LoVo (cell line): ENCODE measurements at places on chromosomes 16 and 17.

DNA sequence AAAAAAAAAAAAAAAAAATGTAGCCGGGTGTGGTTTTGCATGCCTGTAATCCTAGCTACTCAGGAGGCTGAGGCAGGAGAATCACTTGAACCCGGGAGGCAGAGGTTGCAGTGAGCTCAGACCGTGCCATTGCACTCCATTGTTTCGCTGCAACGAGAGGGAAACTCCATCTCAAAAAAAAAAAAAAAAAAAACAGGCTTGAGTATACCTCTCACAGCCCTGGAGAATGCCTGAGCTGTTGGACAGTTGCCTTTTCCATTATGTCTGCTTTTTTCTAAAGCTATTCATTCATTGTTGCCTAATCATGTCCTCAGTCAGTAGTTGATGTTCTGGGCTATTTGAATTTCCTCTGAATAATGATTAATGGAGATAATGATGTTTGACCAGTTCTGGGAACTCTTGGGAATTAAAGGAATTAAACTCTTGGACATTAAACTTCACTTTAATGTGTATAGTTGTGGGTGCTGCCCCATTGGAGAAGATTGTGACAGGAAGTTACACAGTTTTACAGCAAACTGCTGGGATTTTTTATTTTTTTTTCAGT is 11.8 kb downstream of the HMOX2 start:
- DNase-seq, result no peak

- no peak for DNase-seq
These were observed 2.4 kb downstream of the GOSR2 start for GRCh38 chr17:46925185-46925868.

DNA sequence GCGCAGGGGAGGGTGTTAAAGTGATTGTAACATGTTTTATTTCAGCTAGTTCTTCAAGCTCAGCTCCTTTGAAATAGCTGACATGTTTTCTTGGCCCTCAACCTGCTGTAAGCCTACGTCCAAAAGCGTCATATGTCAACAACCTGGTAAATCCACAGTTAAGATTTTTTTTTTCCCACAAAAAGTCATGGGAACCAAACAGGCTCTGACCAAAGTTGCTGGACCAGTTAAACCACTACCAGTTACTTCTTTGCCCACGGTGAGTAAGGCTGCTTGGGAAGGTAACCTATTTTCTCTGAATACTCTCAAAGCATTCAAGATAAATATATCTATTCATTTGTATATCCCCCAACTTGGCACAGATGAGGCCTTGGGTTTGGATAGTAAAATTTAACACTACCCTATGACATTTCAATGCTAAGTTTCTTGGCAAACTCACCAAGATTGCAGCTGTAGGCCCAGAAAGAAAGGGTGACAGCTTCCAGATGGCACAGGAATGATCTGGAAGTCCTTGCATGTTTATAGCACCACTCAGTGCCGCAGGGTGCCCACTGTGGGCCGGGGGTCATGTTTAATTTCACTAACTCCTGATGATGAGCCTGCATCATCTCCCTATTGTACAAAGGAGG is 166.2 kb downstream of the XYLT1 start:
- peak; percentile 81 for DNase-seq

DNA sequence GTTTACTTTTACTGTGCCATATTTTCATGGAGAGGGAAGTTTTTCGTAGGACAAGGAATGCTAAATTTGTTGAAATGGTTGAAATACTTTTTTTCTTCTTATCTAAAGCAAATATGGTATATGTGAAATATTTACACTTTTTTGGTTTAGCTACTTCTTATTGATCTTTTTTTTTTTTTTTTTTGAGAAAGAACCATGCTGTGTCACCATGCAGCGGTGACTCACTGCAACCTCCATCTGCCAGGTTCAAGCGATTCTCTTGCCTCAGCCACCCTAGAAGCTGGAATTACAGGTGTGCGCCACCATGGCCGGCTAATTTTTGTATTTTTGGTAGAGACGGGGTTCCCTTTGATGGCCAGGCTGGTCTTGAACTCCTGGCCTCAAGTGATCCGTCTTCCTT is 100.5 kb downstream of the FTO start:
- no peak for DNase-seq

DNA sequence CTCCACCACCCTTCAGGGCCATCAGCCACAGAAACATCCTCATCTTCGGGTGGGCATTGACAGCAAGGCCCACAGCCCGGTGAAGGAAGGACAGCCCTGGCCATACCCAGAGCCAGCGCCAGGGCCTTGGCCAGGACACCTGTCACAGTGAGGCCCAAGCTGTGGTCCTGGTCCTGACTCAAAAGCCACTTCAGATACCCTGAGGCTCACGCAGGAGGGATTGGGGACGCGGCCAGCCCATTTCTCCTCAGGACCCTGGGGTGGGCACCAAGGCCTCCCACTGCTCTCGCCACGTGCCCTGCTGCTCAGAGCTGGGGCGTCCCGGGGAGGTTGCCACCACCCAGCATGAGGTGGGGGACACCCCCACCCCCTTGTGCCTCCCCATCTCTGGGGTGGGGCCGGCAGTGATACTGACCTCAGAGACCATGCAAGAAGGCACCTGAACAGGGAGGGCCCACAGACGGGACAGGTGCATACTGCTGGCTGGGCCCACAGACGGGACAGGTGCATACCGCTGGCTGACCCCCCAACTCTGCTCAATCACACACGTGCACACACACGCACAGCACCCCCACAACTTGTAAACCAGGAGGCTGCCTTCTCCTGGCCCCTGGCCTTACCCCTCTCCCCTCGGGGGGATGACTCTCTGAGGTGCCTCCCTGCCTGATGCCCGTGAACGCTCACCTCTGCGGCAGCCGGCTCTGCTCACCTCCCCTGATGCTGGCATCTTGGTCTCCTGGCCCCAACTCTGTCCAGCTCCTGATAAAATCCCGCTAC is 14.2 kb downstream of the SLC7A5 start:
- no peak for DNase-seq

GRCh38 chr16:2043667-2044451 is 3.8 kb downstream of the NTHL1 start:
- no peak for DNase-seq

- no peak for DNase-seq
These were observed 2.6 kb downstream of the KAT2A start for GRCh38 chr17:42118545-42118944.

- no peak for DNase-seq
These were observed 112.6 kb downstream of the IRF8 start for GRCh38 chr16:86011532-86011931.

GRCh38 chr17:39603304-39604016 is 4.3 kb downstream of the NEUROD2 start:
- DNase-seq, result no peak

DNA sequence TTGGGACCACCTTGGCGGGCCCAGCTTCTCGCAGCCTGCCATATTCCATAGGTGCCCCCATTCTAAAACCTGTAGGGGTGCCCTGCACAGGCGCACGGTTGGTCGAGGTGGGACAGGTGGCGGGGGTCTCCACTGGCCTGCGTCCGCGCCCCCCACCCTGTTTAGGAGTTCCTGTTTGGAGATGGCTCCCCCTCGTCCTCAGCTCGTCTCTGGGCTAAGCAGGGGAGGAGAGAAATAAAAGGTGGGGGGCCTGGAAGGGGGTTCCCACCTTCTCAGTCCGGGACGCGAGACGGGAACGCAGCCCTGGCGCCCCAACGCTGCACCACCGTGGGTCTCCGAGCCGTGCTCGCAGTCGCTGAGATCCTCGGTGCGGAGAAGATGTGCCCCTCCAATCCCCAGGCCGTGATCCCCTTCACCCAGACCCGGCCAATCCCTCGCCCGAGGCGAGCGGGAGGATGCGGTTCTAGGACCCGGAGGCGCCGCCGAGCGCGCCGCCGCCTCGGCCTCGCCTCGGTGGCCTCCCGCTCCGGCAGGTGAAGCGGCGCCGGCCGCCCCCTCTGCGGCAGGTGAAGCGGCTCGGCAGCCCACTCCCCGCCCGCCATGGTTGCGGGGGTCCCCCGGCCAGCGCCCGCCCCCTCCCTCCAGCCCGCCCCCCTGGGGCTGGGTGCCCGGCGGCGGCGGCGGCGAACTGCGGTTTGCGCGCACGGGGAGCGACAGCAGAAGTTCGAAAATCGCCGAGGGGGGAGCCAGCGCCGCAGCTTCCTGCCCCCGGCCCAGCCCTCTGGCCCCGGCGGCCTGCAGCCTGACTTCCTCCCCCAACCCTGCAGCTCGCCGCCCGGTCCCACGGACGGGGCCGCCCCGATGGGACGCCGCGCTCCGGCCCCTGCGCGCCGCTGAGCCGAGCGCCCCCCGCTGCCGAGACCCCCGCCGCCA is at the start of gene FMNL1:
Gene FMNL1, plus strand, starts transcription at position 805 of the 933 bp plus-strand sequence. CDS start 240 bp downstream, outside the sequence.
- no peak for DNase-seq

DNA sequence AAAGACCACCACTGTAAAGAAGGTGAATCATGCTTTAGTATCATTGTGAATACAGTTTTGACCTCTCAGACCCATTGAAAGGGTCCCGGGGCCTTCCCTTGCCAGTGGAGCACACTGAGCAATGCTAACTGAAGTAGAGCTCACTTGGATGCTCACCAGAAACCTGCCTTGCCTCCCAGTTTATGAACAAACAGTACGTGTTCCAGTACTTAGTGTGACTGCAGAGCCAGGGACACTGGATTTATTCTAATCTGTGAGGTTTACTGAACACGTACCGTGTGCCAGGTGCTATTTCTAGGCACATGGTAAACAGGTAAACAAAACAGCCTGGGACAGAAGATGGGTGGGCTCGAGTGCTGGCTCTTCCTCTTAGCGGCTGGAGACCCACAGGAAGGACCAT is 79.6 kb downstream of the FOXL1 start:
- DNase-seq, result no peak

GRCh38 chr16:55567382-55567781 is 898 bp downstream of the CAPNS2 start:
- DNase-seq, result no peak

GRCh38 chr17:19650826-19651225 is 2.3 kb downstream of the ALDH3A2 start:
- DNase-seq, result peak; percentile 22

DNA sequence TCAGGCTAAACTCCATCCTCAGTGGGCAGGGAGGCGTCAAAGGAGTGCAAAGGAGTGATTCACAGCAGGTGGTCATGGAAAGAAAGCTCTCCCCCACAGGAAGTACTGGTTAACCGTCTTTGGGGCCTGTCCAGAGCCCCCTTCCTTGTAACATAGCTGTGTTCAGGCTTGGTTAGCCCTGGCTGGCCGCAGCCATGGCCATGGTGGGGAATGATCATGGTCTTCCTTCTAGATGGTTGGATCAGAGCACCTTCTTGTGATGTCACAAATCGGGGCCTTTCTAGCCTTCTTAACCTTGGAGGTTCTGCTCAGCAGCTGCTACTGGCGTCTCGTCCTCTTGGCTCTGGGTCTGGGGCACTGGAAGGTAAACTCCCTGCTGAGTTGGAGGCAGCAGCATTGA is 15.8 kb downstream of the NKD1 start:
- no peak for DNase-seq

DNA sequence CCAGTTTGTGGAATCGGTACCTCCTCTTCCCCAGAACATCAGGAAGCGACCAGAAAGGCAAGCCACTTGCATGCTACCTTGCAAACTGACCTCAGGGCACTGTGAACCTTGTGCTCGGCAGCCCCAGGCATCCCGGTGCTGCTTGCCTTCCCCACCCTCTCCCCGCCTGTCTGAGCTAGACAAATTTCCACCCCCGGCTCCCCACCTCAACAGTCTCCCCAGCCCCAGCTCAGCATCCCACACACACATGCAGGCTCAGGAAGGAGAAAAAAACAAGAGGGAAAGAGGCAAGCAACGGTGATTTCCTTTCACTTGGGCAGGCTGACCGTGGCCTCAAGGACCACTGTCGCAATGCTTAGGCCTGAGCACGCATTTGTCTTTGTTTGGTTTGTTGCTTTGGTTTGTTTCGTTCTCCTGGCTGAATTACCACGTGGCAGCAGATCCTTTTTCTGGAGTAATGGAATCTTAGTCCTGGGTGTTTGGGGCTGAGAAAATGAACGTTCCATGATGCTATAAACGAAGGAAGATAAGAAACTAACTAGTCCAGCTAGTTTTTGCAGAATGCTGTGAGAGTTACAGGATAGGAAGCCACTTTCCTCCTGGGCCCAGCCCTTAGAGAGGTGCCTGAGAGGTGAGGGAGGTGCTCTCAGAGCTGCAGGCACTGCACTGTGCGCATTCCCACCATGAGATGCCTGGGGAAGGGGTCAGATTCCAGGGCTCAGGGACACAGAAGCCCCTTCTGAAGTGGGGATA is 27.9 kb downstream of the SDK2 start:
- DNase-seq, result no peak

GRCh38 chr17:50847566-50847965 is 12.2 kb downstream of the WFIKKN2 start:
- DNase-seq, result no peak

GRCh38 chr16:84885342-84885910 is 65.6 kb downstream of the CRISPLD2 start:
- no peak for DNase-seq

GRCh38 chr16:30094541-30095165 is 1.4 kb downstream of the YPEL3 start:
- no peak for DNase-seq

GRCh38 chr16:75267631-75268264 is 16.3 kb upstream of the BCAR1 start:
- DNase-seq, result peak; percentile 79

DNA sequence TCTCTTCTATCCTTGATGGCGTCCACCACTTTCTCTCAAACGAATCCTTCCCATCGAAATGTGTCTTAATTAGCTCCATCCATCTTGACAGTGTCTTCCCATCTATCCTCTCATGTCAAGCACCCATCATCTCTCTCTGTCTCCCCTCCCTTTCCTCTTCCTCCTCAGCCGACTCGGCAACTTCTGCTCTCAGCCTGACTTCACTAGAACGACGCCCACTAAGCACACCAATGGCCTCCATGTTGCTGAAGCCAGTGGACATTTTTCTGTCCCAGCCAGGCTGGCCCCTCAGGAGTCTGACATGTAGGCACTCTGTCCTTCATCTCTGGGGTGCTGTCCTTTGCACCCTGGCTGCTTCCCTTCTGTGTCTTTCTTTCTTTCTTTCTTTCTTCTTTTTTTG is 2.5 kb upstream of the SPATA20 start:
- no peak for DNase-seq

- DNase-seq, result no peak
These were observed 26.4 kb downstream of the ADCY9 start for GRCh38 chr16:4089811-4090301.

DNA sequence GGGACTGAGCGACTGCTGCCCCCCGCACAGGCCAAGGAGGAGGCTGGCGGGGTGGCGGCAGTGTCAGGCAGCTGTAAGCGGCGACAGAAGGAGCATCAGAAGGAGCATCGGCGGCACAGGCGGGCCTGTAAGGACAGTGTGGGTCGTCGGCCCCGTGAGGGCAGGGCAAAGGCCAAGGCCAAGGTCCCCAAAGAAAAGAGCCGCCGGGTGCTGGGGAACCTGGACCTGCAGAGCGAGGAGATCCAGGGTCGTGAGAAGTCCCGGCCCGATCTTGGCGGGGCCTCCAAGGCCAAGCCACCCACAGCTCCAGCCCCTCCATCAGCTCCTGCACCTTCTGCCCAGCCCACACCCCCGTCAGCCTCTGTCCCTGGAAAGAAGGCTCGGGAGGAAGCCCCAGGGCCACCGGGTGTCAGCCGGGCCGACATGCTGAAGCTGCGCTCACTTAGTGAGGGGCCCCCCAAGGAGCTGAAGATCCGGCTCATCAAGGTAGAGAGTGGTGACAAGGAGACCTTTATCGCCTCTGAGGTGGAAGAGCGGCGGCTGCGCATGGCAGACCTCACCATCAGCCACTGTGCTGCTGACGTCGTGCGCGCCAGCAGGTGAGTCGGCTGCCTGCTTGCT is 5.6 kb upstream of the TMEM88 start:
- DNase-seq, result no peak
